ENCODE measurements at places on chromosomes 3 and 15.

DNA sequence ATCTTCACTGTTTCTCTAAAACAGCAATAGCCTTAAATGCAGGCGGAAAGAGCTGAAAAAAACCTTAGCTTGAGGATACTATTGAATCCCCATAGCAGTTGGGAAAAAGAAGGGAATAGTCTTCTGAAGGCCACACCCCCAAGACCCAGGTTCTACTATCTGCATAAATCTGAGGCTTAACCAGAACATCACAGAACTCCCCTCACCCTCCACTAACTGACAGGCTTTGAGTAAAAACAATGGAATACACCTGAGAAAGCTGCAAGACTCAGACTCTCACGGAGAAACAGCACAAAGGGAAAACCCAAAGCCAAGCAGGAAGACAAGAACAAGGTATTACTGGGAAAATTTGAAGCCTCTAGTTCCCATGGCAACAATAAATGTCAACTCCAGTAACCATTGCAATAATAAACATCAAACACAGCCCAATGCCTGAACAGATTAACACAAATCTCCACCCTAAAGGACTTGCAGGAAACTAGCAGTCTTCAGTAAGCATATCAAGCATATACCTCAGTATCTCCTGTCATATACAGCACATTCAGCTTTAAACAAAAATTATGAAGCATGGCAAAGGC lies 56.4 kb downstream of the TMCC1 start:
- no peak for DNase-seq

DNA sequence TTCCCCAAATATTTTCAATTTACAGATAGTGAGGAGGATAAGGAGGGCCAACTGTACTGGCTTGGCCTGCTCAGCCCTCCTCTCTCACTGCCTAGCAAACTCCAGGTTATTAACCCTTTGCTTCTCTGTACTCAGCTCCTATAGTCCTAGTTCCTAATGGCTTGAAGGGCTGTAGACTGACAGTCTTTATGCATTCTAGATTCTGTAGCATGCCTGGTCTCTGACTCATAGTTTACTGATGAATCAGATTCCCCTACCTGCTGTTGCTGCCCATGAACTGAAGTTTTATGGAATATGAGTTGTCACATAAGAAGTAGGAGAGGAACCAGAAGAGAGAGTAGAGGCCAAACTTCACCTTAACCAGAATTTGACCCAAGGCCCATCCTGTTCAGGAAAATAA lies 27.1 kb upstream of the MAP3K13 start:
- no peak for DNase-seq

DNA sequence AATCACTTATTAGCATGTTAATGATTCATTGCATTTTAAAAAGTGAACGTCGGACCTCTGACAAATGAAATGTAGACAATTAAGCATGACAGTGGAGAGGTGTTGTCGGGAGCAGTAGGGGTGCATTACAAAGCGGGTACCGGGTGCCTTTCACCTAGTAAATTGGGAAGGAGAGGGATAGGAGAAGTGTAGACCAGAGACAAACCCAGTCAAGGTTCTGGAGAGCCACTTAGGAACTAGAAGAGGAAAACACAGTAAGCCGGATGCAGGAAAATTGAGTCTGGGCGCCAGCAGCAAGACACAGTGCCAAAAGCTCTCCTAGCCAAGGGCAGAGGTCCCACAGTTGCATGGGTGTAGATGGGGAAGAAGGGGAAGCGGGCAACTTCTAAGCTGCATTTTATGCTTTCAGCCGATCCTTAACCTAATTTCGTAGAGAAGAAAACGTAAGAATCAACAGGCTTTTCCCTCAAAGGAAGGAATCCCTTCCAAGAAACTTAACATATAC lies 3.1 kb upstream of the CERS3 start:
- no peak for DNase-seq

- DNase-seq, result no peak
These were observed 339.1 kb downstream of the KCNH8 start for GRCh38 chr3:19487386-19487785.

GRCh38 chr15:90489514-90489913 lies 40.2 kb upstream of the CRTC3 start:
- no peak for DNase-seq
